ENCODE measurements at places on chromosomes 7 and 10.

DNA sequence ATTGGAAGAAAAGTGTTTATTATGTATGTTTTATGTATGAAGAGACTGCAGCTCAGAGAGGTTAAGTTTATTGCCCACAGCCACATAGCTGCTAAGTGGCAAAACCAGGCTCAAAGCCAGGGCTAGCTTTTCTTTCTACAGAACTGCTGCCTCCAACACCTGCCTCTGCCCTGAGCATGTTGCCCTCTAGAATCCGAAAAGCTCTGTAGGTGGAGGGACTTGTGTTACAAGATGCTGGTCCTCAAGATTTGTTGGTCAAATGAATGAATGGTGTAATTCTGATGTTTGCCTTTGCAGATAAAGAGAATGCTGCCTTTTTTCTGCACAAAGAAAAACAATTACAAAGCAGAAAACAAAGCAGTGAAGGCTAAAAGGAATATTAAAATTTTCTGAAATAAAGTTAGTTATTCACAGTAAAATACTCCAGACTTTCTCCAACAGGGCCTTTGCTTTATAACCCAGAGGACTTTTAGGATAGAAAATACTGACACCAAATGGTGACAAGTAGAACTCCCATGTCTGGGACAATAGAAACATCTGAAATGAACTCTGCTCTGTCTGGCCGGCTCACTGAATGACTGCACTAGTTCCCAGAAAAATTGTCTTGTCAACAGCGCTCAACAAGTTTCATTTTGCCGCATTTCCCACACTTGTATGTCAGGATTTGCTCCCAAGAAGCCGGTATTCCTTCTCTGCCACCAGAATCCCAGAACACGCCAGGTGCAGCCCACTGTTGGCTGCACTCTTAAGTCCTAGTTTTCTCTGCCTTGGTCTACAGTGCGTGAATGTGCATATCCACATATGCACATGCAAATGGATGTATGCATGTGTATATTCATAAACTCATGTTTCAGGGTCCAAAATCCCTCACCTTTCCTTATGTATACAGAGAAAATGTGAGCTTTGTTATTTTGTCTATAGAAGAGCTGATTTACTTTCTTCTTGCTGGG is 11.0 kb upstream of the DNTT start:
- DNase-seq = no peak
- no peaks in the 10 kb centered on the region for H3K4me1 ChIP-seq
- H3K27ac ChIP-seq = no peak overlapping the region
- H3K4me3 ChIP-seq = no peak overlapping the region
- peaks cover 51% of the 10 kb centered on the region for H3K27me3 ChIP-seq

DNA sequence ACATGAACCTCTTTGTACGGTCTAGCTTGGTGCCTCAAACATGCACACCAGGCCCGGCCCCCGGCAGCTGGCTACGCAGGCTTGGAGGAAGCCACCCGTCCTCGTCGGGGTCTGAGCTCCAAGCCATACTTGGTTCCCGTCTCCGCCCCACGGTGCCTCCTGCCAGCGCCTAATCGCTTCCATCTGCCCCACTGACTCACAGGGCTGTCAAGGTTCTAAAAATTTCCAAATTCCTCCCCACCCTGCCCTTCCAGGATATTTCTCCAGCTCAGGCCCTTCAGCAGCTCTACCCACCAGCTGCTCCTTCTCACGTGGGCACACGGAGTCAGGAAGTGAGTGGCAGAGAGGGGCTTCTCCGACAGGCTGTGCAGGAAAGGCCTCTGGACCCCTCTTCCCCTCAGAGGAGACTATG is 38.8 kb downstream of the TMEM270 start:
- H3K4me3 ChIP-seq = no peak overlapping the region
- peaks cover 10% of the 10 kb centered on the region for H3K27me3 ChIP-seq
- H3K4me1 ChIP-seq = no peaks in the 10 kb centered on the region
- H3K27ac ChIP-seq = no peak overlapping the region
- DNase-seq = no peak

DNA sequence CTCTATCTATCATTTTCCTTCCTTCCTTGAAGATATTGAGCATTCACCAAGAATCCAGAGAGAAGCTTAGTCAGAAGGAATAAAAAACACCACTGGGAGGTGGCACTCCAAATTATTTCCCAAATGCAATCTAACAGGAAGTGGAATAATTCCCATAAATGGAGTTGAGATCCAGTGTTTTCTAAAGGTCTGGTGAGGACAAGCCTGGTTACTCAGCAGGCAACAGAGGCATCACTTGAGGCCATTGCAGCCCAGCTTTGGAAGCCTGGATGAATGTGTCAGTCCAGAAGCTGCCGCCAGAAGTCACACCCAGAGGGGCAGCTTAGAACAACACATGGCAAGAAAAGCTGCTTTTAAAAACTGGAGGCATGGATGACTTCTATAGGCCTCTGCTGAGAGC is 288.9 kb upstream of the KLF6 start:
- peak overlapping the region; percentile 94 for H3K27ac ChIP-seq
- no peak overlapping the region for H3K4me3 ChIP-seq
- peaks cover 38% of the 10 kb centered on the region for H3K4me1 ChIP-seq
- H3K36me3 ChIP-seq = no peaks in the 10 kb centered on the region
- DNase-seq = no peak
- no peaks in the 10 kb centered on the region for H3K27me3 ChIP-seq

- H3K4me3 ChIP-seq = no peak overlapping the region
- peaks cover 17% of the 10 kb centered on the region for H3K27me3 ChIP-seq
- no peak for DNase-seq
These were observed 6.5 kb downstream of the ARHGAP22 start for GRCh38 chr10:48598243-48598935.

- DNase-seq = no peak
- no peak overlapping the region for H3K4me3 ChIP-seq
- H3K27me3 ChIP-seq = no peaks in the 10 kb centered on the region
- H3K36me3 ChIP-seq = no peaks in the 10 kb centered on the region
- H3K27ac ChIP-seq = no peak overlapping the region
- H3K4me1 ChIP-seq = no peaks in the 10 kb centered on the region
These were observed 256.4 kb upstream of the SLC26A5 start for GRCh38 chr7:103702454-103702853.

DNA sequence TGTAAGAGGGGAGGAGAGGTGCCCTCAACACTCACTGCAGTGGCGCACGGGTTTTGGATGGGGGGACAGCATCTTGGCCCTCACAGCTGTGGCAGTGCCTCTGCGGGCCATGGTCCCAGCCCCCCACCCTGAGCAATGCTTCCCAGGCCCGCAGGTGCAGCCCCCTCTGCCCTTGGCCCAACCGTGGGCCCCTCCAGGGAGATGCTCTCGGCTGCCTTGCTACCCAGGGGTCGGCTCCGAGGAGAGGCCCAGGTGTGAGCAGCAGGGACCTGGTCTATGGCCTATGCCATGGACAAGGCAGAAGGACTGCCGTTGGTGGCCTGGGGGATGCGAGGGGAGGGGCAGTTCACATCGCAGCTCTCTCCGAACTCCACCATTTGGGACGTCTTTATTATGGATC is 159.2 kb downstream of the RNF216 start:
- no peak overlapping the region for H3K27ac ChIP-seq
- H3K27me3 ChIP-seq = no peaks in the 10 kb centered on the region
- H3K4me3 ChIP-seq = no peak overlapping the region
- no peaks in the 10 kb centered on the region for H3K4me1 ChIP-seq

DNA sequence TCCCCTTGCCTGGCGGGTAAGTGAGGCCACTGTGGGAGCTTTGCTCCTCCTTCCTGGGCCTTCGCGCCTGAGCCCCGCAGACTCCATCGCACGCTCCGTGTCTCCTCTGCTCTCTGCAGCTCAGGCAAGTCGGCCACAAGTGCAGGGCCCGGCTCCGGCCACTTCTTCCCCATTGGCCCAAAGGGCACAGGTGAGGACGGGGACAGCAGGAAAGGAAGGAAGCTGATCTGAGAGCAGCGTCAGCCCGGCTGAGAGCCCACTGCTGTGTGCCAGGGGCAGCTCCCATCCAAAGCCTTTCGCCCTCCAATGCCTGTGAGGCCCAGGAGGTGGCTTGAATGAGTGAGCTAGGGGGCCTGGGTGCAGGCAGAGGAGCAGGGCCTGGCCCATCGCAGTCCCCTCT is 33.7 kb upstream of the RHEB start:
- no peak for DNase-seq
- H3K4me1 ChIP-seq = peaks cover 8% of the 10 kb centered on the region
- no peak overlapping the region for H3K27ac ChIP-seq
- no peak overlapping the region for H3K4me3 ChIP-seq
- no peaks in the 10 kb centered on the region for H3K27me3 ChIP-seq
- H3K36me3 ChIP-seq = peaks cover 21% of the 10 kb centered on the region

Data from effector memory CD8-positive, alpha-beta T cell (primary cell).